ENCODE measurements at places on chromosomes 13 and 19.
A peak's percentile ranks its signal among the peaks of the same experiment; 100 is the strongest.

DNA sequence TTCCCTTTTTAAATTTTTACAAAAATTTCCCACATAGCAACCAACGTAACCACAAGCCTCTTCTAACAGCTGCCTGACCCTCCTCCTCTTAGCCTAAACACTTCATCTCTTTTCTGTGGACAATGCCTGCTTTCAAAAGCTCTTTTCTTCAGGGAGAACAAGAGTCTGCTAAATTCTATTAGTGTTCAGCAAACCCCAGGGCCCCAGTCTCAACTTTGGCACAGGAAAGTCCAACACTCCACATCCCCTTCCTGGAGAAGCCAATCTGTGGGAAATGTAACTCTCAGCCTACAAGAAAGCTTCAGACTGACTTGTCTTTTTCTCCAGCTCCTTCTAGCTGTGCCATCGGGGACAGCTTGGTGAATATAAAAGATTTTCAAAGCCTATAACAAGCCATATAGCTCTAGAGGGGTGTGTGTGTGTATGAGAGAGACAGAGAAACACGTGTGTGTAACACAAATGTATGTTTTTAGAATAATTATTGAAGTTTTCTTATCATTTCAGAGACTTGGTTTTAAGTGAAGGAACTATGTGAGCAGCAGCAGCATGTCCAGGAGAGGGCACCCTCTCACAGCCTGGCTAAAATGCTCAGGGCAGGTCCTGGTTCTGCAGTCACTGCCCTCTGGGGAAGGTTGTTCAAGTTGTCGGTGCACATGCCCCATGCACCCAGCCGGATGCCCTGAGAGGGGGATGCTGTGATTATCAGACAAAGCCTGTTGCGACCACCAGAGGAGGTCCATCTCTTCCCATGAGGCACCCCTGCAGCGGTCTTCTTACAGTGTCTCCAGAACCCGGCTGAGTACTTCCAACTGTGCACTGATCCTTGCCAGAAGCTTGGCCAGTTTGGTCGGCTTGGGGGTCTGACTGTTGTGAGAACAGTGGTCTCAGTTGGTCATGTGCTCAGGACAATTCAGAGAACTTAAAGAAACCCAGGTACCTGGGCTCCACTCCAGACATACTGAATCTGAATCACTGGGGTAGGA, 34.4 kb downstream of the CCDC70 start:
- DNase-seq = peak; percentile 52

DNA sequence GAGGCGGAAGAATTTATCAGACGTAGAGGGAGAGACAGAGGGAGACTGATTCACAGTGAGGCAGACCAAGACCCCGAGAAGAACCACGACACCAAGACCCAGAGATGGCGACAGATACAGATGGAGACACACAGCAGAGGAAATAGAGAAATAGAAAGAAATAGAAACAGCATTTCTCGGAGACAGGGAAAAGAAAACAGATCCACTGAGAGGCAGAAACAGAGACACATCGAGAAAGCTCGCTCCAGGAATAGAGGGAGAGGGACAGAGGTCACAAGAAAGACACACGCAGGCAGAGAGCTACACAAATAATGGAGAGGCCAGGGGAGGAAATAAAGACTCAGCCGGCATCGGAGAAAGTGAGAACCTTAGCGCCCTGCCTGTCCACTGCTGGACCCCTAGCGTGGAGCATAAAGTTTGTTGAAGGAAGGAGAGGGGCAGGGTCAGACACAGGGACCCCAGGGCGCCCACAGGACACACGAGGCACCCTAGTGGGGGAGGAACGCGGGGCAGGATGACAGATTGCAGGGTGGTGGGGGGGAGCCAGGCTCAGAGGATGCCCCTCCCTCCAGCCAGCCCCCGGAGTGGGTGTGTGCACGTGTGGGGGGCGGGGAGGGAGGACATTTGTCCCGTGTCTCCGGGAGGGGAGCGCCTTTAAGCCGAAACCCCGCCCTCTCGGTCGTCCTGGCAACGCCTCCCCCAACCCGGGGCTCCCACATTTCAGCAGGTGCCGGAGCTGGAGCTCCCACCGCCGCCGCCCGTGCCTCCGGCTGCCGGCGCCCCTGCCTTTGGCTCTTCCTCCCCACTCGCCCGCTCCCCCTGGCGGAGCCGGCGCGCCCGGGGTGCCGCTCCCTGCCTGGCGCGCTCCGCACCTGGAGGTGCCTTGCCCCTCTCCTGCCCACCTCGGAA, at the start of gene PRKCG:
TSS of gene PRKCG (plus strand) at position 716 of the 909 bp plus-strand sequence. CDS start 298 bp downstream, outside the sequence.
- DNase-seq = peak; percentile 75

DNA sequence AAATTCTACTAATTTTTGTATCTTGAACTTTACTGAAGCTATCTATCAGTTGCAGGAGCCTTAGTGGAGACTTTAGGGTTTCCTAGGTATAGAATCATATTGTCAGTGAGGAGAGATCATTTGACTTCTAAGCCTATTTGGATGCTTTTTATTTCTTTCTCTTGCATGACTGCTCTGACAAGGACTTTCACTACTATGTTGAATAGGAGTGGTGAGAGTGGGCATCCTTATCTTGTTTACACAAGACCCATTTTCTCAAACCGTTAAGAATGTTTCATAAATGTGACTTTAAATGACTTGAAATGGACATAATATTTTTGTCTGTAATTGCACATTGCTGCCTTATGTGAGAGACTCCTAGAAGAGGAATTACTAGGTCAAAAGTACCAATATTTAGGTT, 17.9 kb upstream of the CSNK1A1L start:
- no peak for DNase-seq

GRCh38 chr19:38044267-38045111, 137.5 kb downstream of the SIPA1L3 start:
- no peak for DNase-seq

DNA sequence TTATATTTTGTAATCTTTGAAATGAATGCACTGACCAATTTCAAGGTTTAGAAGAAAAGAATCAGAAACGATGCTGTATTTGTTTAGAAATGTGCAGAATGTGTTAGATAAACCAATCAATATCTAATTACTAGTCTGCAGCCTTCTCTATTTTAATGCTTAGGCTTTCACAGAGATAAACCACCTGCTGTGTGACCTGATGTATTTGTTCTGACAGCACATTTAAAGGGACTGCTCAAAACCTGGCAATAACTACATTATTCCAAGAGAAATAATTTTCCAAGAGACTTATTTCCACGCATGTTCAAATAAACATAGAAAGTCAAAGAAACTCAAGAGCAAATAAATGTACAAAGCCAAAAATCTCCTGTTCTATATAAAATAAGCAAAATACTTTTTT, 641.6 kb upstream of the PCDH20 start:
- no peak for DNase-seq

DNA sequence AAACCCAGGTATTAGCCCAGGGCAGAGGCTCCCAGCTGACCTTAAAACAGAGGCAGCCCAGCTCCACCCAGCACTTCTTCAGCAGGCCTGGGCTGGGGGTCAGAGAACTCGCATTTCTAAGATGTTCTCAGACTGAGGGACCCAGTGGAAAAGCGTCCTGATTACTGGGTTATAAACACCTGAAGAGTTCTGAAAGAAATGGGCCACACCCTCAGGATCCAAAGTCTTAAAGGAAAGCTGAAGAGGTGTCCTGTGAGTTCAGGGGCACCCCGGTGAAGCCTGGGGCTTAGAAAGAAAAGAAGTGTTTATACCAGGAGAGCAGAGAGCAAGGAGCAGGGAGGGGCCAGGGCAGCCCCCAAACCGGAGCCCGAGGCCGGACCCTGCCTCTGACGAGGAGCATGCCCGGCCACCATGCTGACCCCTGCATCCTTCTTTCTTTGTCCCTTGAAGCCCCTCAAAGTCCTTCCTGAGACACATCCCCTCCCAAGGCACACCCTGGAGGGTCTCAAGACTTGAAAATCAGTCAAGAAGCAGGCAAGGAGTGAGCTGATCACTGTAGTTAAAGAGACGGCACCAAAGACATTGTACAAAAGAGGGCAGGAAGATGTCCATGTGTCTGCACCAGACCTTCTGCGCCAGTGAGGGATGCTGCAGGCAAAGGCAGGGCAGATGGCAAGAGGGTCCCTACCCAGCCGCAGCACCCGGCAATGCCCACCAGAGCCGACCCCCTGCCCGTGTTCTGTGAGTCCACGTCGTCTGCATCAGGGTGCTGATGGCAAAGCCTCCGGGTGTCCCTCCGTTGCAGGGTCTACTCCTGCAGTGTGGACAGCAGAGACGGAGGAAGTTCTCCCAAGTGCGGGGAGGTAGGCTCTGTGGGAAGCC, 10.6 kb upstream of the RAB20 start:
- DNase-seq = no peak

- no peak for DNase-seq
Measured at GRCh38 chr19:33811246-33811645, 14.6 kb downstream of the KCTD15 start.

DNA sequence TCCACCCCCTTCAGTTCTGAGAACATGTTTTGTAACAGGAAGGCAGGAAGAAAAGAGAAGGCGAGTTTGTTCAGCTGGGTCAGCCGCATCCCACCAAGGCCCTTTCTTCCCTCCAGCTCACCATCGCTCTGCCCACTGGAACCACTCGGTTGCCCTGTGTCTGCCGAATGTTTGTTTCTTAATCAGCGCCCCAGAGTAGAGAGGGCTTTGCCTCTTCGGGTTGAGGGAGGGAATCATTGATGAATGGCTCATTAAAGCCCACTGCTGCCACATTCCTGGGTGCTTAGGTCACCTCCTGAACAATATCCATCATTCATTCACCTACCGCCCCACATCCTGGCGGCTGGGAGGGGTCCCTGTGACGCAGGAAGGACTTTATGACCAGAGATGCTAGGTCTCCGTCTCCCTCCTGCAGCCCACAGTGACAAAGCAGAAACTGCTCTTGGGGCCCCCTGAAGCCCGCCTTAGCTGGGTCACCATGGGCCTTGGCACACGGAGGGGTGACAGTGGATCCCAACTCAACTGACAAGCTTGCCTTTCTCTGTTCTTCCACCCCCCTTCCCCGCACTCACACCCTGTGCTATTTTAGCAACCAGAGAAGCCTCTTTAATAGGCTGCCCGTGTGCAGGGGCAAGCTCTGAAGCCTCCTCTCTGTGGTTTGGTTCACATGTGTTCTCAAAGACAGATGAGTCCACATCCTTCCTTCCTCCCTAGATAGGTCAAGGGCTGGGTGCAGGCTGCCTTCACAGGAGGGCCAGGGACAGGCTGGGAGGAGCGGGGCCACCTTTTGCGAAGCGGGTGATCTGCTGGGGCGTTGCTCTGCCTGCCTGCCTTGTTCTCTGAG, 46.2 kb downstream of the ACTN4 start:
- DNase-seq = peak; percentile 71

GRCh38 chr19:19105365-19106055, 32.8 kb downstream of the TMEM161A start:
- no peak for DNase-seq

DNA sequence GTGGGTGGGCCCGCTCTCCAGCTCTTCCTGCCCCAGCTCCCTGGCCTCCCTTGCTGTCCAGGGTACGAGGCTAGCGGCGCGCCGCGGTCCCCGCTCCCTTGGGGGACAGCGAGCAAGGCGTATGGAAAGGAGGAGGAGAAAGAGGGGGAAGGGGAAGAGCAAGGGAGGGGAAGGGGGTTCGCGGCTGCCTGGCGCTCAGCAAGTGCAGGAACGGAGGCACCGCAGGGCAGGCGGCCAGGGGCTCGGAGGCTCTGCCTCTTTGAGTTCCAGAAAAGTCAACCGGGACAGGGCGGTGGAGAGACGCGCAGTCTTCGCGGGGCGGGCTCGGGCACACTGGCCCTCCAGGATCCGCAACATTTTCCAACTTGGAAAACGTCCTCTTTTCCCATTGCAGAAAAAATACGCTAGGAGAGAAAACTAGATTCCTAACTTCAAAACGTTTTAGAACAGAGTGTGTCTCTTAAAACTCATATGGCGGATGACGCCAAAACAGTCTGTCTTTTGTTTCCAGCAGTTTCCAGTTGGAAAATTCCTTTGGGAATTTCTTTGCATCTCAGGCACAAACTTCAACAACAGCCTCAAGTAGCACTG, 23.1 kb upstream of the TNFRSF19 start:
- DNase-seq = no peak

Data from CD4-positive, alpha-beta T cell treated with Interleukin-10 for 1 hour (primary cell).